Putamen (tissue), 1 donor: ENCODE measurements at places on chromosomes 1 and 21.

- no peak for DNase-seq
Measured at GRCh38 chr1:207459008-207459407, 4.9 kb downstream of the CR2 start.

- no peak for DNase-seq
Measured at GRCh38 chr1:11535316-11535715, 56.4 kb downstream of the DISP3 start.

DNA sequence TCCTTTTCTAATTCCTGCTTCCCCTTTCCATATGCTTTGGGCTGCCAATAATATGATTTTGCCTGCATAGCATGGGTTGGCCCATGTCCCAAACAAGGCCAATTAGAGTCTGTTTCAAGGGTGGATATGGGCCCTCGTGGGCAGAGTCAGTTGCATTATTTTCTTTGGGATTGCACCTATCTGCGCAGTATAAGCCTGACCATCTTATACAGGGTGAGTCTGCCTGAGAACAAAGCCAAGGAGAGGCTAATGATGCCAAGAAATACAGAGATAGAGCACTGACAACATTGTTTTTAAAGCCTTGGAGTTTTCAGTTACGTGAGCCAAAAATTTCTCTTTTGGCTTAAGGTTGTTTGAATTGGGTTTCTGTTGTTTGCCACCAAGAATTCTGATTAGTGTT lies 18.6 kb downstream of the OVAAL start:
- no peak for DNase-seq

DNA sequence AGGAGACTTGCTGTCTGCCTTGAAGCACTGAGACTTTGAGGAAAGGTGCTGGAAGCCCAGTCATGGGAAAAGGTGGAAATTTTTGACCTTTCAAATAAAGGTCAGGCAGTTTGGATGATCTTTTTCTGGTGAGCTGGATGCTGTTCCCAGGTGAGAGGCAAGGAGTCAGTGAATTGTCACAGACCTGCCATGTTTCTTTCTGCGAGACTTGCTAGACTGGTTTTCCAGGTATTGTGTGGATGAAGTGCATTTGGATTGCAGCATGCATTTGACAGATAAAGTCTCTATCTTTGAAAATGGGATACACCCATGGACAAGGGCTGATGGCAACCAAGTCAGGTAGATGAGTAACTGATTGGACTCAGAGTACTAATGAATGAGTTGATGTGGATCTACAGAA lies 65.7 kb upstream of the NHLH2 start:
- DNase-seq = no peak

DNA sequence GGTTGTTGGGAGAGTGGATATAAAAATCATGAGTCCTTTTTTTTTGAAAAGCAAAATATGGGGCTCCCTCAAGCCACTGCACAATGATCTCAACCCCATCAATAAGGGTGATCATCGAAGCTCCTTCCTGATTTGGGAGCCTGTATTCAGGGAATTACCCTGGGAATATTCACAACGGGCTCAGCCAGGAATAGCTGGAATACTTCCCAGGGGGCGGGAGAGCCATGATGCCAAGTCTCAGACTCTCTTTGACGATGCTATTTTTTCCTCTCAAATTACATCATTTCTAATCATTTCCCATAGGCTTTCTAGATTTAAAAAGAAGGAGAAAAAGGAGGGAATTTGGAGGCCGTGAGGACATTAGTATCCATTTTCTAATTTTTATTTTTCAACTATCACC lies 18.4 kb downstream of the OLIG1 start:
- DNase-seq = no peak

GRCh38 chr1:46027788-46028573 lies 104.4 kb downstream of the PIK3R3 start:
- DNase-seq = no peak

- no peak for DNase-seq
Measured at GRCh38 chr1:227396539-227397353, 78.5 kb upstream of the CDC42BPA start.

- DNase-seq = peak; percentile 46
Measured at GRCh38 chr1:161285521-161285920, 24.2 kb downstream of the MPZ start.

GRCh38 chr1:212488436-212489283 lies 55.9 kb downstream of the NENF start:
- peak; percentile 76 for DNase-seq

DNA sequence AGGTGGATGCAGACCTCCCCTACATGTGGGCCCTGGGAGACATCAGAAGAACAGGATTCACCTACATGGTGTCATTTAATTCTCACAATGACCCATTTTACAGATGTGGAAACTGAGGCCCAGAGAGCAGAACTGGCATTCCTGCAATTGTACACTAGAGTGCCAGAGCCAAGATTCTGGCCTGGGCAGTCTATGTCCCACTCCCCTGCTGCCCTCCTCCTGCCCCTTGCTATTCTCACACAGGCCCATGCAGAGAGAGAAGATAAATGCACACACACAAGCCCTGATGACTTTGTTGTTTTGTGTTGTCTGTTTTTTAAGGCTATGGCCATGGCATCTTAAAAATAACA lies 64.2 kb downstream of the EPHB2 start:
- DNase-seq = no peak

- DNase-seq = no peak
Measured at GRCh38 chr1:81032973-81033425, 767.7 kb upstream of the ADGRL2 start.

DNA sequence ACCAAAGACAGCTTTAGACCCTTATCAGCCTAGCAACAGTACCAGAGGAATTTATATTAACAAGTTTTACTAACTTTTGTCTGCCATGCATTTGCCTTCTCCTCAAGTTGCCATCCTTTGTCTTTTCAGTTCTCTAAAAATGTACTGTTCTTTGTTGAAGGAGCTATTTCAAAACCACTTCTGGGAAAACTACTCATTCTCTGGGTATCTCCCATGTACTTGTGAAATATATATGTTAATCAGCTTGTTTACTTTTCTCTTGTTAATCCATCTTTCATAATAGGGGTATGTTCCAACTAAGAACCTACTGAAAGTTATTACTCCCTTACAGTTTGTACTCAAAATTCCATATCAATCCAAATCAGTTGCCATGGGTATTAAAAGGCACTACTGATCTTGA lies 16.3 kb downstream of the DPYD start:
- DNase-seq = no peak

DNA sequence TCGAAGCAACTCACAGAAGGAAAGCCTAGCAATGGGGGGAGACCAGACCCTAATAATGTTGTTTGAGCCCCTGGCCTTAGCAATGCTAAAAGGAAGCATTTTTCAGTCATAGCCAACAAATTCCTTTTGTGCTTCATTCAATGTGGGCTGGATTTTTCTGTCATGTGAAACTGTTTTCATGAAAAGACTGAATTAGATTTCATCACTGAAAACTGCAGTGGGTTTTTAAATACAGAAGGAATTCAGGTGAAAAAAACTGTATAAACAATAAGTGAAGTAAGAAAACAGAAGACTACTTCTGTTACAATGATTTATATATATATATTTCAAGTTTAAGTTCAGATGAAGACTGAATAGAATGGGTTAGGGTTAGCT lies 204.8 kb downstream of the SMYD3 start:
- DNase-seq = no peak

- DNase-seq = no peak
Measured at GRCh38 chr1:116322752-116323405, 50.2 kb upstream of the ATP1A1 start.

DNA sequence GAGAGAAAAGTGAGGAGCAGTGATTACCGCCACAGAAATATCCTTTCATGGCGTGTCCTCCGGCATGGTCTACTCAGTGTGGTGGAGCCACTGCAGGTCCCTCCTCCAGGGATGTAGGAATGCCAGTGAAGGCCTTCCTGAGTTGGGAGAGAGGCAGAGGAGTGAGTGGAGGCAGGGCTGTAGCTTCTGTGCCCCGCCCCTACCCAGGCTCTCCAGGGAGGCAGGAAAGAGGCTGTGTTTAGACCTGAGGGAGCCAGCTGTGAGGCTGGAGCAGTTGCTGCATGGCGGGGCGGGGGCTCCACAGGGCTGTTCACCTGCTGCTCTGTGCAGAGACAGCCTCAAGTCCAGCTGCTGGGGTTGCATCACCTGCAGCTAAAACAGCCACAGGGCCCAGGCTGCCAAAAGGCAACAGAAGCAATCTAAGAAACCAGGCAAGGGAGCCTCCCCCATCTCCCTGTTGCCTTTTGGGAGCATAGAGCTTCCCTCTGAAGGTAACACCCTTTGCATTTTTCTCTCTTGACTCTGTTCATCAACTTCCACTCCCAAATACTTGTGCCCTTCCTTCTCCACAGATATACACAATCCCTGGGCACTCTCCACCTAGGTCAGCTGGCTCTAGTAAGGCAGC lies 801 bp upstream of the ANXA9 start:
- no peak for DNase-seq

DNA sequence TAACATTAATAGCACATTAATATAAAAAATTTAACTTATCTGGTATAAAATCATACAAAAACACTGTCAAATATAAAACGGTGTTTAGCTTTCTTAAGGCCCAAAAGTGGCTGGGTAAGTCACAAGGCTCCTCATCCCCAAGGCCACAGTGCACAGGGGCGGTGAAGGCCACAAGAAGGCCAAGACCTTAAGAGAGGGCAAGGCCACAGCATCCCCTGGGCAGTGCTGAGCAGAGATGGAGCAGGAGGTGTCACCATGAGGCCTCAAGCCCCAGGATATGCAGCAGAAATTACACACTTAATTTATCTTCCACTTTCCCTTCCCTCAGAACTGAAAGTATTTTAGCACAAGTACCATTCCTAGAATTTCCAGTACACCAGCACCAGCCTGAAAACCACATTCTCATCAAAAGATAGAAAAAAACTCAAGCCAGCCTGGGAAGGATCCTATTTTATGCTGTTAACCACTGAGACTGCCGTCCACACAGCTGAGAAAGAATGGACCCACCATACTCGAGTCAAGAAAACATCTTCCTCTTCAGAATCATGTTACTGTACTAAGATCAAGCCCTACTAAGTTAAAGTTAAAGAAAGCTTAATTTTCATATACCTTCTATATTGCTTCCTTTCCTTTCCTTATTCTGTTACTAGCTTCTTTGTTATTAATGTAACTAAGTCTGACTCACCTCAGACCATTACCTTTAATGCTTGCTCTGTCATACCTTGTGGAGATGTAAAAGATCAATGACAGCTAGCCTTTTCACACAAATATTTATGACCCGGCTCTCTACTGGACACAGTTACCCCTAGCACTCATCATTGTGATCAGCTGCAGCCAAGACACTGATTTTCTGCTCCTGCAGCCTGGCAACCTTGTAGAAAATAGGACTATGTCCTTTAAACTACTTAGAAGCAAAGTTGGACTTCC lies 26.4 kb upstream of the FMO1 start:
- no peak for DNase-seq

GRCh38 chr1:69568421-69569174 lies 876 bp downstream of the LRRC7 start:
- no peak for DNase-seq

GRCh38 chr1:74523873-74524480 lies 11.6 kb upstream of the LRRC53 start:
- no peak for DNase-seq

DNA sequence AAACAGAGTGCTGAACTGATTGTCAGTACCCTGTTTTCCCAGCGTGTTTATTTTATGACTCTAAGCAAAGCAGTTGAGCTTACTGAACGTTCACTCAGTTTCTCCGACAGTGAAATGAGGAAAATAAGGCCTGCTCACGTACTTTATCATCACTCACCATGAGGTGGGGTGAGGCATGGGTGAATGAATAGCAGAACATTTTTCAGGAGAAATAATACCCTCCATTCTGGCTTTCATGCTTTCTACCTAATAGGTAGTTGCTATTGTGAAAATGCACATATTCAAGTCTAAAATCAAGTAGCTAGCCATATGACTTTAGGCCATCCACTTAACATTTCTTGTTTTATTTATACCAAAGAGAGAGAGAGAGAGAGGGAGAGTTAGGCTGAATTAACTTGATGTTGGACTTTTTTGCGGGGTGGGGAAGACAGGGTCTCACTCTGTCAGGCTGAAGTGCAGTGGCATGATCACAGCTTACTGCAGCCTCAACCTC lies 178.2 kb downstream of the VPS13D start:
- DNase-seq = no peak

GRCh38 chr1:175221557-175222175 lies 29.1 kb upstream of the KIAA0040 start:
- no peak for DNase-seq

DNA sequence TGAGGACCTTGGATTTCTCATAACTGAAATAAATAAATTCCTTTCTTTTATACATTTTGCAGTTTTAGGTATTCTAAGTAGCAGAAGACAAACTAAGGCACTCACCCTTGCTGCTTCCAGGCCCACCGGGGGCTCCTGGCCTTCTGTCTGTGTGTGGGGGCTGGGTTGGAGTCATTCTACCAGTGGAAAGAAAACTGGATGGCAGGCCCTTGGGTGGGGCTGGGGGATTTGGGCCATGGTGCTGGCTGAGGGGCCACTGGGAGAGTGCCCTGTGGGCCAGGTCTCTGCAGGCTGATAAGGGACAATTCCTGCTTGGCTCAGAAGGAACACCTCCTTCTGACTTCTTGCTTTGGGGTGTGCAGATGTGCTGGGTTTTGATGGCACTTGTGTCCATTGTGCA lies 54.0 kb upstream of the CSF3R start:
- no peak for DNase-seq

GRCh38 chr1:154178013-154178412 lies 13.9 kb downstream of the TPM3 start:
- DNase-seq = peak; percentile 70

- DNase-seq = no peak
Measured at GRCh38 chr1:200182701-200183100, 155.2 kb downstream of the NR5A2 start.

DNA sequence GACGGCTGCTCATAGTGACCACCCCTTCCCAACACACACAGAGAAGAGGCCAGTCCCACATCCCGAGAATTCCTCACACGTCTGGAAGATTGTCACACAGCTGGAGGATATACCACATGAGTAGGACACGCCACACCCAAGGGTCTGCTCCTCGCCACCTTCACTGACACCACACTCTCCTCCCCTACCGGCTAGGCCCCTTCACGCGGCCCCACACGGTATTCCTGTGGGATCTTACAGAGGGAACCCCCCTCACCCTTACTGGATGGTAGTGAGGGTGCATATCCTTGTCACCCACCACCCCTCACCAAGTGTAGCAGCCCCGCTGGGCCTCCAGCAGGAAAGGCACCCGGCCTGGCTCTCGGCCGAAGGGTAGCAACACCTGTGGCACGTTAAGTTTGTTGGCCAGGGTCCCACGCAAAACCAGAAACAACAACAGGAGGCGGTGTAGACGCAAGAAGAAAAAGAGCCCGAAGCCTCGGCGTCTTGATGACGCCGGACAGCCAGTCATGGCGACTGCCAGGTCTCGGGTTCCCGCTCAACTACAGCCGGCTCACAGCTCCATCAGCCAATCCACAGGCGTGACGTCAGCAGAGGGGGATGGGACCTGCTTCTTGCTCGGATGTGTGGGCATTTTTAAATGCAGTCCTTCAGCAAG lies at the start of gene NUP210L:
NUP210L (minus strand) TSS at position 540 of the 658 bp plus-strand sequence.
- DNase-seq = no peak

GRCh38 chr1:178941849-178942248 lies 71.0 kb upstream of the ANGPTL1 start:
- no peak for DNase-seq
